Hematopoietic multipotent progenitor cell (in vitro differentiated cells): ENCODE measurements at places on chromosomes 13 and 19. TPM values are rescaled to one million over a fixed set of nuclear protein-coding genes. Genes with fewer than 3 reads are reported as not detected.

The CILP2 gene
- 0.27 TPM for total RNA-seq

The RGS9BP gene
- total RNA-seq = 0.54 TPM

The THSD8 gene
- not detected for total RNA-seq

The CARS2 gene
- 60.1 TPM for total RNA-seq

The IL17D gene
- total RNA-seq = 1.9 TPM

The KIR2DL3 gene
- under 0.01 TPM for total RNA-seq

DNA sequence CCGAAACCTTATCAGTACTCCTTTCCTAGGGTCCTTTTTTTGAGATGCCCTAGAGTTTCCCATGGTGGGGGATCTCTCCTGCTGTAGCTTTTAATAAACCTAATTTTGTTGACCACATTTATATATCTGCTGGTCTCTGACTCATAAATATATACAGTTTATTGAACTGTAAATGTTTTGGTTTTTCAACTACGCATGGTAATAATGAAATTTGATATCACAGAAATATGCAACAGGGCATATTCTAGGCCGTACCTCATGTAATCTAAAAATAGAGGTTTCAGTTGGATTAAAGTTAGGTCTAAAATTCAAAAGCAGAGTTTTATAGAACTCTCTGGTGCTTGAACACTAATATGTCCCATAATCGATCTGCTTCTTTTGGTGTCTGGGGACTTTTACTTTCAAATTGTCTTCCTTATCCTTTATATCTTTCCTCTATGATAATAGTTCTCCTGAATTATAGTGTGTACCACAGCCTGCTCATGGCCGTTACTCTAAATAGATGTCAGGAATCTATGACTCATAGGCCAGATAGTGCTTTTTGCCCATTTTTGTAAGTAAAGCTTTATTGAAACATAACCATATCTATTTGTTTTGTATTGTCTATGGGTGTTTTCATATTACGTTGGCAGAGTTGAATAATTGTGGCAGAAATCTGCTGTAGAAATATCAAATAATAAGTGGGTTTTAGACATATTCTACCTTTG lies 324.8 kb upstream of the PCDH9 start:
- no peak for DNase-seq

GRCh38 chr13:114124921-114125320 lies 7.5 kb downstream of the RASA3 start:
- DNase-seq = peak; percentile 68

DNA sequence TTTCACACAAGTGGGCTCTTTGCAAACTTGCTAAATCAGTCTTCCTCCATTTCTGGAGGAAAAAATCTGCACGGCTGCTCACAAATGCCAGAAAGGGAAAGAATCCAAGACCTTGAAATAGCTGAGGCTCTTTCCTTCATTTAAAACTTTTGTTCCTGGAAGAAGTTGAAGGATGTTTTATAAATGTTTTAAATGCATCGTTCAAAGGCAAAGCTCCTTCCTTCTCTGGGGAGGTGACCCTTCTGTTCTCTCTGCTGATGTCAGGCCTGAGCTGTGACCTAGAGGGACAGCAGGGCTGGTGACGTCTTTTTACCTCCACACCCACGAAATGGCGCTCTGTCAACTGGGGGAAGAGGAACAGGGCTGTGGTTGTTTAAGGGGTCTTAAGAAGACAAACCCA lies 376.4 kb upstream of the ZNF507 start:
- DNase-seq = no peak

The PABPC3 gene
- 0.54 TPM for total RNA-seq

GRCh38 chr13:113184568-113185440 lies 23.7 kb downstream of the PCID2 start:
- peak; percentile 10 for DNase-seq

The ZNF729 gene
- not detected for total RNA-seq

The GNA15 gene
- 258 TPM for total RNA-seq

DNA sequence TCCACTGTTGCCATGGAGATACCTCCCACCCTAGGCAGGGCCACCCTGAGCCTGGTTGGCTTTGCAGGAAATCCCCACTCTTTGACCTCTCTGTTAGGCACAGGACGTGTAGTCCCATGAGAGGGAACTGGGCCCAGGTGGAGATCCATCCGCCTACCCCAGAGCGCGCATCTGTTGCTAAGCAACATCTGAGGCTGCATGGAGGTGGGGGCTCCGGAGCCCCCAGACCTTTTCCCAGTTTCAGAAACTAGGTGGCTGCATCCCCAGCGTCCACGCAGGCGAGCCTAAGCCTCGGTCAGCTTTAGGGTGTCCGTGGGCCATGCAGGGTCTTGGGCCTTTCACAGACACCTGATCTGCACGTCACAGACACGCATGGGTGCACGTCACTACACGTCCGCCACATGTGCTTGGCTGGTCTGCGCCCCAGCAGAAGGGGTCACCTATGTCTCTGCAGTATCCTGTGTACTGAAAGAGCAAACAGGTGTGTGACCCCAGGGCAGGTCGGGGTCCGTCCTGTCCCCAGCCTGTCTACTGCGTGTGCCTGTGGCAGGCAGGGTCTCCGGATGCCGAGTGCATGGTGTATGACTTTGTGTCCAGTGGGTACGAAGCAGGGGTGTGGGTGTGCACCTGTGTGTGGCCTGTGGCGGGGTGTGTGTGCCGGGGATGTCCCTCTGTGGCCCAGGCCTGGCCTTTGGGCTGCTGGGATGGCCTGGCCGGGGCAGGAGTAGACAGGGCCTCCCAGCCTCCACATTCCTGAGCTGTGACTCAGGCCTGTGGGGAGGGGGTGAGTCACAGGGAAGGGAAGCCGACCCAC lies 4.1 kb upstream of the CIRBP start:
- DNase-seq = no peak

GRCh38 chr13:76799696-76800095 lies 86.5 kb downstream of the KCTD12 start:
- DNase-seq = peak; percentile 22

DNA sequence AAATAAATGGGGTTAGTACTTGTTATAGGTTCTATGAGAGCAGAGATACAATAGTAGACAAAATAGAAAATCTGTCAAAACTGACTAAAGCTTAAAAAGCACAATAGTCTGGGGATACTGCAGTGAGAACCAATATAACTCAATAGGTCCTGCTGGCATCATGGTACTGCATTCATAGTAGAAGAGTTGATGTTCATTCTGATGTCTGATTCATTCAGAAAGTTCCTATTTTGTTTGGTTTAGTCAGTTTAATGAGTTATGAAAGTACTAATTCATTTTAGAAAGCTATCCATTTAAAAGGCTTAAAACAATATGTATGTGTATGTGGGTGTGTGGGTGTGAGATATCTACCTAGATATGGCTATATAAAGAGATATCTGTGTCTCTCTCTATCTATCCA lies 152.8 kb downstream of the LHFPL6 start:
- no peak for DNase-seq

DNA sequence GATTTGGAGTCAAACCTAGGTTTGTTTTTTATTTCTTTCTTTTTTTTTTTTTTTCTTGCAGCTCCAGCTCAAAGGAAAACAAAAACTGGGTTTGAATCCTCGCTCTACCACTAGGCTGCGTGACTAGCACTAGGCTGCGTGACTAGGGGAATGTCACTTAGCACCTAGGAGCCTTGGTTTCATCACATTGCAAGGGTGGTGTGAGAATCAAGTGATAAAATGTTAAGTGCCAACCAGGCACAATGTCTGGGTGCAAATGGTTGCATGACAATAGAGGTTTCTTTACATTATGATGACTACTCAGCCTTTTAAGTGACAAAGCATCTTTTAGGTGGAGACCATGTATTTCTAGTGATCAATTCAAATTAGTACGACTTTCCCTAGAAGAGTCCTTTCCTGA lies 27.9 kb downstream of the RCBTB2 start:
- peak; percentile 21 for DNase-seq

The CLEC17A gene
- total RNA-seq = 0.81 TPM

The KLK14 gene
- total RNA-seq = not detected

The GPR108 gene
- total RNA-seq = 45.8 TPM

- no peak for DNase-seq
Measured at GRCh38 chr13:99206873-99207272, 6.2 kb downstream of the UBAC2 start.

GRCh38 chr13:71460211-71460610 lies 406.8 kb downstream of the DACH1 start:
- DNase-seq = no peak

DNA sequence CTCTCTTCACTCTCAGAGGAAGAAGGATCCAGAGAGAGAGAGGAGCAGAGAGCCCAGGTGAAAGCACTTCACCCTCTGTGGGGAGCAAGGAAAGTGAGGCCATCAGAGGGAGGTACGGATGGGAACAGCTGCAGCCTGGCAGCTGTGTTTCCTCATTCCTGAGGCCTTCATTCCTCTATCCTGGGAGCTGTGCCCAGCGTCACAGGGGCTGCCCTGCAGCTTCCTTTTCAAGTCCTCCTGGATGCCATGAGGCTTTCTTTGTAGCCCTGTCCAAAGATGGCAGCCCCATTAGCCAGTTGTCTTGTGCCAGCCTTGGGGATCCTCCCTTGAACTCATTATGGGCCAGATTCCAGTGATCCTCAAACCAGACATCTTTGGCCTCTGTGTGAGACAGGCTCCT lies 76.8 kb upstream of the PCDH8 start:
- no peak for DNase-seq

DNA sequence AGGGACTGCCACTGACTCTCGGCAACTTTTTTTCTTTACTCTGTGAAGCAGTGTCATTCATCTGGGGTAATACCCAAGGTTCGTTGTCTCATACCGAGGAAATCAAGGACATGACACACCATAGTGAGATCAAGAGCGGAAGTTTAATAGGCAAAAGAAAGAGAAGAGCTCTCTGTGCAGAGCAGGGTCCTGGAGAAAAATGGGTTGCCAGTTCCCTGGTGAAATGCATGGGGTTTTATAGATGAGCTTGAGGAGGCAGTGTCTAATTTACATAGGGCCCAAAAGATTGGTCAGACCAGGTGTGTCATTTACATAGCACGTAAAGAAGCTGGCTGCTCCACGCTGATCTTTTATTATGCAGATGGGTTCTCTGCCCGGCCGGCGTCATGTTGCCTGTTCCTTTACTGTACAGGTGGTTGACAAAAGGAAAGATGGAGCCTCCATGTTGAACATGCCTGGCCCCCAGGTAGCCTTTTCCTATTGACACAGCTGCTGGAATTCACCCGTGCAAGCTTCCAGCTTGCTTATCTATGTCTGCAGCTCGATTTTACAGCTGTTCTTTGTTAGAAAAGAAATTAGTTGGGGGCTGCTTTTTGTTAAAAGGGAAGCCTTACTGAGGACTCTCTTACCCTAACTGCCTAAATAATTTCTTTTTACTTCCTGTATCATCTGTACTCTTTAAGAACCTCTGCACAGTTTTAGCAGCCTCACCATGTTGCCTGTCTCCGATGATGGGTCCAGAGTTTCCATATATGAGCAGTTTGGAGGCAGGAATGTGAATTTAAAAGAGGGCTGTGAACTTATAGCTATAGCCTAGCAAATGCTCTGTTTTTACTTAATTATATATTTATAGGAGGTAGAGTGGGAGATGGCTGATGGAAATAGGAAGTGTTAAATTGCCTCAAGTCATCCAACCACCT lies 98.0 kb upstream of the DIAPH3 start:
- no peak for DNase-seq

DNA sequence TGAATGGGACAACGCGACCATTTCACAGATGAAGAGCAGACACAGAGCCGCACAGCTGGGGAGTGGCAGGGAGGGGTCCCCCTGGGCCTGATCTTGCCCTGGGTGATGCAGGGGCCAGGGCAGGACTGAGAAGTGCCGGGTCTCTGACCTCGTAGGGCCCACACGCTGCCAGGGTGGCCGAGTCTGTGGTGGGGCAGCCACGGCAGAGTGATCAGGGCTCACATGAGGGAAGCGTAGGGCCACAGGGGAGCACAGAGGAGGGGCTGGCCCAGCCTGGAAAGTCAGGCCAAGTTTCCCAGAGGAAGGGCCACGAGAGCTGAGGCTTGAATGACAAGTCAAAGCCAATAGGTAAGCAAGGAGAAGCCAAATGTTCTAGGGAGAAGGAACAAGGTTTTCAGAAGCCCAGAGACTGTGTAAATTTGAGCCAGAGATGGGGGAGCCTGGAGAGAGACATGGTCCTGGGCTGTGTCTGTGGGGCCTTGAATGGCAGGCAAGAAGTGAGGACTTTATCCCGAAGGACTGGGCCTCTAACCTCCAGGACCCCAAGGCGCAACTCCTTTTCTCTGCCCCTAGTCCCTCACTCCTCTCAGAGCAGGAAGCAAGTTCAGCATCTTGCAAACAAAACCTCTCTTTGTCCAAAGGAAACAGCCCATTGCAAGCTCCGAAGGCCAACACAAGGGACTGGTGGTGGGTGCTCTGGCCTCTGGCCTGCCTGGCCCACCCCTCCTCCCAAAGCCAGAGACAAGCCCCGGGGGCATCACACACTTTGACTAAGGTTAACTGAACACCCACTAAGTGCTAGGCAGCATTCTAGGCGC lies 31.7 kb upstream of the FXYD3 start:
- DNase-seq = no peak

The ZNF761 gene
- total RNA-seq = 8.6 TPM

- no peak for DNase-seq
Measured at GRCh38 chr19:14078411-14078810, 5.8 kb downstream of the MISP3 start.

DNA sequence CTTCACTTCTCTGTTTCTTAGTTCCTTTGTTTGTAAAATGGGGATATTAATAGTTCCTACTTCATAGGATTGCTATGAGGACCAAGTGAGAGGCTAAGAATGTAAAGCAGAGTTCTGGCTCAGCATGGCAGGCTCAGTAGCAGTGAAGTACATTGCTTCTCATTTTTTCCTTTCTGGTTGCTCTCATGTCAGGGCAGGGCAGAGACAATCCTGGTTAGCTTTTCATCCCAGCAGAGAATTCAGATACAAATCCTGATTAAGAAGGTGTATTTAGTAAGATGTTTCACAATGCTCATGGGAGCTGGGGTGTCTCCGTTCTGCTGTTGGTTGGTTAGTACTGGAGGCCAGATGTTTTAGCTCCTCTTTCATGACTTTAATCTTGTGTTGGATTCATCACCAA lies 42.9 kb downstream of the WASF3 start:
- no peak for DNase-seq

DNA sequence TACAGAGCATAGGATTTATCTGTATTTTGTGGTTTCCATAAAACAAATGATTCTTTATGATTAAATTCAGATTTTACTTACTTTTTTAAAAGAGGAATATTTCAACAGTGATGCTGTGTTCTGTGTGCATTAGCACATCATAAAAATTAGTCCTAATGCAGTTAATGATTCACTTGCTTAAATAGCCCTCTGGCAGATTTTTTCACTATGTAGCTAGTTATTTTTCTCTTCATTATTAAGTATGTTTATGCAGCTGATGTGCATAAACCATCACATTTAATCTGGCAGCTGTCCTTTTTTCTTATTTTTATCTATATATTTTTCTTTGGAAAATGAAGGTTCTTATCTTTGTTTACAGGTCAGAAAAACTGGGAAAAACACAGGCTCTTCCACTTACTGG lies 127.2 kb downstream of the ZNF486 start:
- DNase-seq = no peak

The UBE2L5 gene
- total RNA-seq = 0.27 TPM

DNA sequence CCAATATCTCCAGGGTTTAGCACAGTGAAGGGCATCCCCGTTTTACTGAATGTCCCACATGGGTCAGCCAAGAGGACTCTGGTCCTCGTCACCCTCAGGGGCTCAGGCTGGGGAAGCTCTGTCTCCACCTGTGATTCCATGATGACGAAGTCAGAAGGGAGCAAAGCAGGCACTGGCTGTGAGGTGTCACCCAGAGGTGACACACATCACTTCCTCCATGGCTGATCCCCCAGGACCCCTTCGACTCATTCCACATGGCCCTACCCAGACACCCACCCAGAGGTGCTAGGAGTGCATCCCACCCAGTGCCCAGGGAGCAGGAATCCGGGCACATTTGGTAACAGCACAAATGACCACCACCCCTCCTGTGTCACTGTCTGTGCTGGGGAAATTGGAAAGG lies 145.2 kb upstream of the VSTM2B start:
- DNase-seq = no peak

The HS6ST3 gene
- total RNA-seq = not detected

- no peak for DNase-seq
Measured at GRCh38 chr13:57546942-57547341, 84.6 kb upstream of the PCDH17 start.
